ENCODE measurements at places on chromosomes 7 and 10.

- DNase-seq, result no peak
Measured at GRCh38 chr7:96826089-96826488, 116.4 kb upstream of the SEM1 start.

- DNase-seq, result no peak
Measured at GRCh38 chr10:102775935-102776669, 32.4 kb downstream of the WBP1L start.

DNA sequence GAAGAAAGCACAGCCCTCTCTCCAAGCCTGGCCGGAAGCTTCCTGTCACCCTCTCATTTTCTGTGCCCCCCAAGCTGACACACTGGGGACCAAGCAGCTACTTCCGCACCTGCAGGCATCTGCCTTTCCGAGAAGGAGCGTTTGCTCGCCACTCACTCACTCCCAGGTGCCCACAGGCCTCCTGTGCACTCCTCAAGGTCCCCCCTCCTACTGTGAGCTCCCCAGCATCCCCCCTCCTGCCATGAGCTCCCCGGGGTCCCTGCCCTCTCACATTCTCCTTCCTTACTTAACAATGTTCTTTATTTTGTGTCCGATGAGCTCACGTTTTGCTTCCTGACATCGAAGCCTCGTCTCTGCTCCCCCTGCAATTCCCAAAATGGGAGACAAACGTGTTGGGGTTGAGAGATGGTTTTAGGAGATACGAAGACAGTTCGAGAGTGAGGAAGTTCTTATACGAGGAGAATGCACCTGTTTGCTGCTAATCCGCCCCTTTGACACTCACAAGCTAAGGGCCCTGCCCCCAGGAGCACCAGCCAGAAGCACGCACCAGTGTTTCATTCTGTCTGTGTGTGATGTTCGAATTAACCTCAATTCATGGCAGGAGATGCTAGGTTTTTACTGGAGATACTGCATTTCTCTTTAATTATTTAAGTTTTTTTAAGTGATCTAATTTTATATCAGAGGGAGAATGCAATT, 70.2 kb downstream of the PDGFA start:
- DNase-seq, result no peak

- DNase-seq, result peak; percentile 15
Measured at GRCh38 chr10:103921750-103922195, 3.8 kb upstream of the STN1 start.

DNA sequence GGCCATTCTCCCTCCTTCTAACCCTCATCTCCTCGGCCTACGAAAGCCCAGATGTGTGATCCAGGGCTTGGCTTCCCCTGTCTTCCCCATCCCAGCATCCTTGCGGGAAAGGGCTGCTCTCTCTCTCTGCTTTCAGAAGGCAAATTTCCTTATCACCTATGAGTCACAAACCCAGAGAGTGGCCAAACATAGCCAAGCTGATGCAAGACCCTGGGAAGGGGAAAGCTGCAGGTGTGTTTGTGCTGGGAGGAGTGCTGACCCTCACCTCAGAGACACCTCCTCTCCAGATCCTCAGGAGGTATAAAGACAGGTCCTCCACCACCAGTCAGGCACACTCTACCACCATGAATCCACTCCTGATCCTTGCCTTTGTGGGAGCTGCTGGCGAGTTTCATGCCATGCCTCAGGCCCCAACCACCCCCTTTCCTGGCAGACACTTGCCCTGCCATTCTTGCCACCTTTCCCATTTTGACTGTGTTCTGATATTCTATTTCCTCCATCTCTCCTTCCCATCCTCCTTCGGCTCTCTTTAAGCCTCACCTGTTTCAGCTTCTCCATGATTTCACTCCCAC, 10.6 kb upstream of the PRSS2 start:
- DNase-seq, result no peak

DNA sequence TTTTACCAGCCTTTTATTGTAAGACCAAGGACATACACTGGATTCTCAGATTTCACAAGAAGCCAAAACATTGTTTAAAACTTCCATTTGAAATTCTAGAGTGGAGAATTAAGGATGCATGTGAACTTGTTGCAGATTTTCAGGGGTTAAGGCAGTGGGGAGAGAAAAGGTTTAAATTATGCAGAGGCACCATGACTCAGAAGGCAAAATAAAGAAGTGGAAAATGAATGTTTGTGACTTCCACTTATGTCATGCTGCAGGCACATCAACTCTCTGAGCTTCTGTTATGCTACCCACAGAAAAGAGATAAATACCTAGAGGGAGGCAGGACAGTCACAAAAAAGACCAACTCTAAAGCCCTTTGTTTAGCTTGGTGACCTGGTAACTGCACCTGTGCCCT, 84.4 kb upstream of the BET1 start:
- no peak for DNase-seq

DNA sequence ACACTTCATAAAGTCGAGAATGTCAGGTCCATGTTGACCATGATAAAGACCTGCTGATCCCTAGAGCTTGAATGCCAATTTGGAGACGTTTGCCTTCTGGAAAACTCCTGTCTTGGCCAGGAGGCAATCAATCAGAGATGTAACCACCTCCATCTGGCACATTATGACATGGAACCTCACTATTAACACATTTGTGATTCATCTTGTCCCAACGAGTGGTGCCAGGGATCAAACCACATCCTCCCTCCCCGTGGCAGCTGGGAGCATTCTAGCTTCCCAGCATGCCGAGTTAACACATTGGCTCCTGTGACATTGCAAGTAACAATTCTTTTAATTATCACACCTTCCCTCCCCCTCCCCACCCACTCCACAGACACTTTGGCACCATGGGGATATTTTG, 84.0 kb upstream of the PPP1R17 start:
- DNase-seq, result no peak

DNA sequence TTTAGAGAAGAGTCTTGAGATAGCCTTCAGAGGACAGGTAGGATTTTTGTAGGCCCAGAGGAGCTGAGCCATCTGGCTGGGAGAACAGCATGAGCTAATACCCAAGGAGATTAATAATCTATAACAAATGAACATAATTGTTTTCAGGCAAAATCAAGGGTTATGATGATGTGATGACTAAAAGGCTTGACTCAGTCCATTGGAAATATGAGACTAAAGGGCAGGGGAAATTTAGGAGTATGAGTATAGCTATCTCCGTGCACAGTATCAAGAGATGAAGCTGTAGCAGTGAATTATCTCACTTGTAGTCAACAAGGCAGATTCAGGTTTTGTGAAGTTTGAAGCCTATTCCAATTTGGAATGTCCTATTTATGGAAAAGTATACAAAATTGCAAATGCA, 40.1 kb downstream of the CSTF2T start:
- no peak for DNase-seq

GRCh38 chr7:76187272-76187671, 14.4 kb upstream of the SRRM3 start:
- DNase-seq, result no peak

GRCh38 chr7:6436385-6436685, 11.4 kb downstream of the DAGLB start:
- no peak for DNase-seq

- peak; percentile 96 for DNase-seq
Measured at GRCh38 chr7:7176406-7177043, 5.8 kb upstream of the C1GALT1 start.

- DNase-seq, result no peak
Measured at GRCh38 chr7:27419581-27420177, 177.1 kb downstream of the EVX1 start.

GRCh38 chr7:2224491-2224928, 8.2 kb downstream of the MAD1L1 start:
- no peak for DNase-seq

- DNase-seq, result peak; percentile 72
Measured at GRCh38 chr7:13988731-13989125, 738 bp downstream of the ETV1 start.

DNA sequence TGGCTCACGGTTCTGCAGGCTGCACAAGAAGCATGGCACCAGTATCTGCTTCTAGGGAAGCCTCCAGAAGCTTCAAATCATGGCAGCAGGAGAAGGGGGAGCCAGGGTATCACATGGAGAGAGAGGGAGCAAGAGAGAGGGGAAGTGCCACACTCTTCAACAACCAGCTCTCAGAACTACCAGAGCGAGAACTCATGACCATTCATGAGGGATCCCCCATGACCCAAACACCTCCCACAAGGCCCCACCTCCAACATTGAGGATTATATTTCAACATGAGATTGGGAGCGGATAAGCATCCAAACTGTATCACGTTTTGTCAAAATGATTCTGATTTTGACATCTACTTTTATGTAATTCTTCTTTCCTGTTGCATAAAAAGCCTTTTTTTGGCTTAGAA, 38.5 kb downstream of the CREM start:
- no peak for DNase-seq

GRCh38 chr10:6164271-6165095, 38.2 kb upstream of the PFKFB3 start:
- DNase-seq, result peak; percentile 61

DNA sequence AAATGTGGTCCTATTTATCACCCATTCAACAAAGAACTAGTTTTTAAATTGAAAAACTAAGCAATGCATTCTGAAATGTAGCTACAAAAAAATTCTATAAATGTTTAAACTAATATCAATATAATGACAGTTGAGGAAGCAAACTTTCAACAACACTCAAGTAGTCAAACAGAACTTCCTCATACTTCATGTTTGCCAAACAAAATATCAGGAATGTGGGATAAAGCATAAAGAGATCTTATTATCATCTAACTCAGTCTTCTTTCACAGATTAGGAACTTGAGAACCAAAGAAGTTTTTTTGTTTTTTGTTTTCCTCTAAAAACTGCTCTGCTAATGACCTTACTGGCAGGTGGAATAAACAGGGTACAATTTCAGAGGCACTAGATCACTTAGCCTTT, 116.2 kb downstream of the JAZF1 start:
- no peak for DNase-seq

- no peak for DNase-seq
Measured at GRCh38 chr7:87598234-87599009, 2.3 kb downstream of the ABCB1 start.

DNA sequence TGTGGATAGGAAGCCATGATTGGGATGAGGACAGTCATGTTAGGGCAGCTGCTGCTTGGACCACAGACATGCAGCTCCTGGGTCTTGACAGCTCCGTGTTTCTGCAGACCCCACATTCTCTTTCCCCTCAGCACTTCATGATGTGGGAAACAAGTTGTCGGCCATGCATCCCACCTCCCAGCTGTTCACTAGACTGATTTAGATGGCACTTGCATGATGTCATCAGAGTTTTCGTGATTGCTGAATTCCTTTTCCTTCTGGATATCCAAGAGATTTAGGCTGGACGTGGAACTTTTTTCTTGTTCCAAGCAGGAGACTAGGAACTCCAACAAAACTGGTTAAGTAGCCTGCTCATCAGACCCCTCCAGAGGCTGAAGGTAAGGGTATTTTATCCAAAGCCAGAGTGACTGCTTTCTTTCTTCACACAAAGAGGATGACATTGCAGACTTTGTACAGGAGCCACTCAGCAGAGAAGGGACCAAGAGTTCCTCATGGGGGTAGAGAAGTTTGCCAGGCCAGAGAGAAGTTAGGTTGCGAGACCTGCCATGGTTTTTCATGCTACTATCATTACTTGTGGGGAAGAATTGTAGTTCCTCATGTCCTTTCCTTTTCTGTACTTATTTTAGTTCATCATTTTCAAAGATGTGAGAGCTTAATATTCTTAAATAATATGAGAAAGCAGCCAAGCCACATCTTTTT, 117.7 kb upstream of the GJD4 start:
- no peak for DNase-seq

GRCh38 chr7:30255064-30255769, 29.2 kb upstream of the ZNRF2 start:
- no peak for DNase-seq

DNA sequence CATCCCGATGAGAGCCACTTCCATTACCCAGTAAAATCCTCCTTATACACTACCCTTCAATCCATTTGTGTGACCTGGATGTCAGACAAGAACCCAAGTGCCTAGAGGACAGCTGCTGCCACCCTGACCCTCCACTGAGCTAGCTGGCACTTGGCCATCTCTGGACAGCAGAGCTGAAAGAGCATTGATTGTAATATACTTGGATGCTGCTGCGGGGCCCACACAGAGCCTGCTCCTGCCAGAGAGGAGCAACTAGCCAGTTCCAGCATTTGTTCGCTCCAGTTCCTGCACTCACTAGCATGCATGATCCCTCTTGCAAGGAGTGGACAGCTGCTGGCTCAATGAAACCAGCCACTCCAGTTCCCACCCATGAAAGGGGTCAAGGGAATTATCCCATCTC, 8.4 kb upstream of the TMEM254 start:
- no peak for DNase-seq

DNA sequence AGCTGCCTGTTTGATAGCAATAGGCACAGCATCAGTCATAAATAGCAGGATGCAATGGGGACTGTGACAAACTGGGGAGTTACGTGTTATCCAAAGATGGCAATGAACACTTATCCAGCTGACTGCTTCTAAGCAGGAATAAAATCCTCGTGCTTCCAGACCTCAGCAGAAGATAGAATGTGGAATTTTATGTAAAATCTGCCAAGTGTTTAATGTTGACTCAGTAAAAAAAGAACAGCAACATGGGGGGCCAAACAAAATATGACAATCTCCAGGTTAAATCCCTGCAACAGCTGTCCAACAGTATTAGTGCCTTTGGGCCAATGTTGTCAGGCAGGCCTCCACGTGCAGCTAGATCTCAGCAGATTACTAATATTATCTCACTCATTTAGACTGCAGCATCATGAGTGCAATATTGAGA, 127.3 kb downstream of the SEMA3C start:
- no peak for DNase-seq

- DNase-seq, result no peak
Measured at GRCh38 chr10:24891823-24892222, 60.6 kb downstream of the PRTFDC1 start.

DNA sequence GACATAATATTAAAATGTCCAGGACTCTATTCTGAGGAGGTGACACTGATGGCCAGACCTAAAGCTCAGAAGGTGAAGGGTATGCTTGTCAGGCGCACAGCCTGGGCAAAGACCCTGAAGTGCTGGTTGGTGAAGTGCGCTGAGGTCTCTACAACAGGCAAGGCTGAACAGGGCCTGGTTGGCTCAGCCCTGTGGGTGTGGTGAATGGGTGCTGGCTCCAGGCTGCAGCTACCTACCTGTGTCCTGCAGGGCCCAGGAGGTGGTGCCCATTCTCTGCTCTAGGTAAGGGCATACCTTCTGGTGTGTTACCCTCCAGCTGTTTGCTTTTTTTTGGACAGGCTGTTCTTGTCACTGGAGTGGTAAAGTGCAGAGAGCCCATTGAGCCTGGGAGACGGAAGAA, 85.1 kb downstream of the RAMP3 start:
- no peak for DNase-seq
